ENCODE measurements at places on chromosomes 7 and 10.

GRCh38 chr7:100490483-100491191, 6.9 kb downstream of the NYAP1 start:
- no peak for DNase-seq

GRCh38 chr7:28065308-28065707, 115.3 kb downstream of the JAZF1 start:
- DNase-seq, result no peak

GRCh38 chr10:124829447-124830115, 28.0 kb downstream of the ABRAXAS2 start:
- no peak for DNase-seq

GRCh38 chr7:2612445-2613097, 19.2 kb upstream of the TTYH3 start:
- DNase-seq, result no peak

GRCh38 chr7:28409716-28410627, 2.3 kb upstream of the CREB5 start:
- DNase-seq, result no peak

DNA sequence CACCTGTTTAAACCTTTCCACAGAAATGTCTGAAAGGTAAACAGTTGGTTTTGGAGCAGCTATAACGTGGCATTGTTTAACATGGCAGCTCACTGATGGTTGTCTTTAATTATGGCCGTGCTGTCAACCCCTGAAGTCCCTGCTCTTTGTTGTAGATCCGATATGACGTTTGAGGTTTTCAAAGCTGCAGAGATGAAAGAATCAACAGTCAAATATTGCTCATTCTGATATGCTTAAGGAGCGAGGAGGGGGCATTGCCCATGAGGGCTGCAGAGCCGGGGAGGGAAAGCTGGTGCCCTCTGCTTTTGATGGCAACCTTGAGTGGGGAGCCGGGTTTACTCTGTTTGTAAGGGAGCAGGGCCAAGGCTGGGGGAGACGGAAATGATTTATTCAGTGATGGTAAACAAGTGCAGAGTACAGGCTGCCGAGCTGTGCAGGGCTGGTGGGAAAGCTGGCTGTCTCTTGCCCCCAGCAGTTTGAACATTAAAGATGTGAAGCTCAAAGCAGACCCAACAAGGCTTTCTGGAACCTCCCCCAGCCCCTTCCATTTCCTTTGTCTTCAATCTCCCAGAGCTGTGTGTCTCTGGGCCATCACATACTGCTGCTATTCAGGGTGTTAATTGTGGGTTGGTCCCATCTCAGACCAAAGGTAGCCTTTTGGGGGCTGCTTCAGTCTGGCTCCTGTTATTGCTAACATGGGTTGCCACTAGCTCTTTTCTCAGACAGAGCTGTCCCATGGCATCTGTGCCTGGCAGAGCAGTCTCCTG, 345.5 kb downstream of the LRMDA start:
- no peak for DNase-seq

GRCh38 chr7:142871260-142872105, 14.1 kb downstream of the TRPV6 start:
- no peak for DNase-seq

GRCh38 chr10:3400348-3400747, 227.8 kb upstream of the PITRM1 start:
- no peak for DNase-seq

DNA sequence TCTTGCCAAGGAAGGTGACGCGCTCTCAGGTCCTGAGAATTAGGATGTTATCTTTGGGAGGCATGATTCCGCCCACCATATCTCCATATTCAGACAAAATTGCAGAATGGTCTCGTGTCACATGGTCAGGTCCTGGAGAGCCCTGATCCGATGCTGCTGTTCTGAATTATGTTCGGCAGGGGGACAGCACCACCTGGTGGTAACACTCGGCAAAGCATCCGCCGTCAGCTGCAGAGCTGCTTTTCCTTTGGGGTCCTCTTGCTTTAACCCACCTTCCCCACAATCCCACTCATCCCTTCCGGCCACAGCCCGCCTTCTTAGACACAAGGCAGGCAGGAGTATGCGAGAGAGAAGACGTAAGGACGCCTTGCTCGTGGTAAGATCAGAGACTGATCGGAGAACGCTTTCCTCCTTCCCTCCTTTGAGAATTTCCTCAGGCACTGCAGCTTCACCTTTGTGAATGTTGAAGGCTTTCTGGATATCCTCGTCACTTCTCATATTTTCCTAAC, 327.8 kb upstream of the C7orf33 start:
- DNase-seq, result no peak

- no peak for DNase-seq
Measured at GRCh38 chr10:51000976-51001375, 73.3 kb upstream of the PRKG1 start.

DNA sequence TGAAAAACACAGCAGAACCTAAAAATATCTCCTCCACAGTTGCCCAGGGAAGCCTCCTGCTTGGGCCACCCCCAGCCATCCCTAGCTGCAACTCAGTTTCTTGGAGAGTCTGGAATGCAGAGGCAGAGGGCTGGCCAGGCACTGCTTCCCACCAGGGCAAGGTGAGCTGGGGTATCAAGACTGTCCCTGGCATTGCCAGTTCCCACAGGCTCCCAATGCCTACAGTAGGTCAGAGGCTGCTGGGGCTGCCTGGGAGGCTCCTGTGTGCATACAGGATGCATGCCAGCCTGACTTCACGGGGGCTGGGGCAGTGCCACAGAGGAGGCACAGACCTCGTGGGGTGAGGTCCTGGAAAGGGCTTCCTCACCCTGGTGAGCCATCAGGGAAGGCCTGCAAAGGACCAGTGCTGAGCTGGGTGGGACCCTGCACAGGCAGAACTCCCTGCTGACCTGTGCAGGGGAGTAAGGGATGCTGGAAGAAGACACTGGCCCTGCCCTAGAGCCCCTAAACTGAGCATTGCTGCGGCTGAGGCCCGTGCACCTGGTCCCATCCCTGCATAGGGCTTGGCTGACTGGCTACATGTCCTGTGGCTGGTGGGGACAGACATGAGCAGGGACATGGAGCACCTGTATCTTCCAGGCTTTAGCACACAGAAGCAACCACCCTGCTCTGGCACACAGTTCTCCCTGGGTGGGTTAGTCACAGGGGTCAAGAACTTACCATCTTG, 121.9 kb upstream of the RET start:
- DNase-seq, result no peak

GRCh38 chr7:118085000-118085399, 99.0 kb upstream of the LSM8 start:
- DNase-seq, result no peak

DNA sequence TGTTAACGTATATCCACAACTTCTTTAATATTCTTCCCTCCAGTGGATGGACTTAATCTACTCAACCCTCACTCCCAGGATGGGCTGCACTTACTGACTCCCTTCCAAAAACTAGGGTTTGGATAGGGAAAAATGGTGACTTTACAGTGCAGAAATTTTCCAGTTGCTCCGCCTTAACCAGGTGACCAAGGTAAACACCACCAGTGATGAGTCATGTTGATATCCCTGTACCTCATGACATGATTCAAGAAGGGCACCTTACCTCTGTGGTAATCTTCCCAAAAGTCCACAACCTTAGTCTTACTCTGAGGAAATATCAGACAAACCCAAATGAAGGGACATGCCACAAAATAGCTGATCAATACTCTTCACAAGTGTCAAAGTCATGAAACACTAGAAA, 3.5 kb upstream of the GSTK1 start:
- no peak for DNase-seq

GRCh38 chr10:1133495-1134045, 77.4 kb downstream of the WDR37 start:
- DNase-seq, result no peak

- DNase-seq, result no peak
Measured at GRCh38 chr10:120802935-120803334, 48.2 kb upstream of the WDR11 start.

Measured in GM12864 (cell line).